ENCODE measurements at places on chromosomes 4 and X. TPM values are rescaled to one million over a fixed set of nuclear protein-coding genes. Genes with fewer than 3 reads are reported as not detected.
A peak's percentile ranks its signal among the peaks of the same experiment; 100 is the strongest.

DUSP9 gene
- total RNA-seq = 0.49 TPM

SMIM10 gene
- 1.5 TPM for total RNA-seq

DKC1 gene
- 28.5 TPM for total RNA-seq

COL4A6 gene
- total RNA-seq = 1.8 TPM

USP38 gene
- 39.7 TPM for total RNA-seq

MAOA gene
- 307 TPM for total RNA-seq

MAGEA12 gene
- not detected for total RNA-seq

FBXL5 gene
- total RNA-seq = 43.4 TPM

GRCh38 chrX:136711147-136711546 lies 63.2 kb downstream of the CD40LG start:
- DNase-seq = peak; percentile 27

DNA sequence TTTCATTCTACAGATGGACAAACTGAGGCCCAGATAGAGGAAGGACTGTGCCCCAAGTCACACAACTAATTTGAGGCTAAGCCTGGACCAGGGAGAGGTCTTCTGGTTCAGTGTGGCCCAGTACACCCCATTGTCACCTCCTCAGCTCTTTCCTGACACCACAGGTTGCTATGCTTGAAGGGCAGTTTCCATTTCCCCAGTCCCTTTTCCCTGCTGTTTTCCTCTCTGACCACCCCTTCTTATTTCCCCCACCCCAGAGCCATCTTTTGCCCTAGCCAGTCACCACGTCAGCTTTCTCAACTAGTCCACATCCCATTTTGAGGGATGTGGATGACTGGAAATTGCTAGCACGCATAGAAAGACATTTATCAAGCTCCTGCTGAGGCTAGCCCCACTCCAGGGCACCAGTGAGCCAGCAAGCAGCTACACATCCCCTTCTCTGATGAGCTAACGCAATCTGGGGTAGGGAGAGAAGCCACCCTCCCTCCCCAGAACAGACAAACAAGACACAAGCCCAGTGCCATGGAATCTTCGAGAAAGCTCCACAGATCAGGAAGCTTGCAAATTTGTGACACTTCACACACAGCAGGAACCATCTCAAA lies 1.3 kb downstream of the GABRE start:
- no peak for DNase-seq

- no peak for DNase-seq
These were observed 9.2 kb upstream of the CITED1 start for GRCh38 chrX:72314881-72315280.

DNA sequence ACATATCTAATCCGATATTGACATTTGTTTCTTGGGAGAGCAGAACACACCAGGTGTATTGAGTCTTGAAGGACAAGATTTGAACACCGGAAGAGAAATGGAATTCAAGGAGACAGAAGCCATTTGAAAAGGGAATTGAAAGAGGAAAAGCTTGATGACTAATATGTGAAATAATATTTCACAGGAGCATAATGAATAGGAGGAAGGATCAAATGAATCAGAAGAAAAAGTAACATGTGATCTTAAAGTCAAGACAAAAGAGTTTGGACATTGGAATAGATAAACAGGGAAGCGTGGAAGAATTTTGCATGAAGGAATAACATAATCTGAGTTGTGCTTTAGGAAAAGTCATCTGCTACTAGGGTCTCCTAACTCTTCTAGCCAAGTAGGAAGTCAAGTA lies 145.5 kb upstream of the PDHA2 start:
- no peak for DNase-seq

GRCh38 chr4:150680651-150681050 lies 98.7 kb downstream of the MAB21L2 start:
- no peak for DNase-seq

DNA sequence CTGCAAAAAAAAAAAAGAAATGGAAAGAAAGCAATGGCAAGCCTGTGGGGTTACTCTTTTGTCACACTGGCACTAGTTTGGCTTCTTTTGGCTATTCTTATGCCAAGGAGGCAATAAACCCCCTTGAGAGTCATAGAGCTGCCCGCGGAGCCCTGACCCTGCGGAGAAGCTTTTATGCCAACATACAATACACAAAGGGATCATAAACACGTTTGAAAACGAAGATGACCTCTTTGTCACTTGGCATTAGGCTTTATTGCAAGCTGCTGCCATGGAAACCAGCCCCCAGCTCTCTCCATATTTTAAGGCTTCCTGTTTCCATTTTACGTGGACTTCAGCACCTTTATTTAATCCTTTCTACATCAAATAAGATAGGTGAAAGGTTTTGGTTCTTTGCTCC lies 7.6 kb downstream of the NEUROG2 start:
- DNase-seq = no peak

GRCh38 chrX:13983734-13984133 lies 46.0 kb downstream of the GEMIN8 start:
- no peak for DNase-seq

DNA sequence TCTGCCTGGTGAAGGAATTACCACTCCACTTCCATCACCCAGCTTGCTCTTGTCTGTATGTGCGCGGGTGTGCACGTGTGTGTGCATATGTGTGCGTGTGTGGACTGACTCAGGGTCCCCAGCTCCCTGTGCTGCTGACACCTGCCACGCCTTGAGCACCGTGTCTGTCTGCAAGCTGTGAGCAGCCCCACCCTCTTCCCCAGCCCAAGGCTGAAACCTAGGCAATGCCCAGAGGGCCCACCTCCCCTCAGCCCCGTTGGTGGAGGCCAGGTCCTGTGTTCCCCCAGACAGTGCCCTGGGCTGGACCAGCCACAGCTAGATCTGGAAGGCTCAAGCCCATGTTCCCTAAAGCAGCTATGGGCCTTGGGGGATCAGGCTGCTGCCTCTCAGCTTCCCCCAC lies 2.0 kb upstream of the CCNQ start:
- no peak for DNase-seq

DNA sequence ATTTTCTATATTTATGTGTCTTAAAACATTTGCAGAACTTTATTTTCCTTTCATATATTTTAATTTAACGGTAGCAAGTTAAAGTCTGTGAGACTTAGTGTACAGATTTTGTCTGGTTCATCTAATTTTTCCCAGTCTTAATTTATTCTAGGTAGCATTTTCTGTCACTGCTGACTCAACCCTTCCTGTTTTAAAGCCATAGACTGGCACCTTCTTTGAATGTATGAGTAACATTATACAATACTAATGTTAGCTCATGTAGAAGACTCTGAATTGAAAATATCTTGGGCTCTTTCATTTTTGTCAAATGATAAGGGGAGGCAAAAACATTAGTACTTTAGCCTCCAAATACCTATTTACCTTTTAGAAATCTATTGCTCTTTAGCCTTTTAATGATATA lies 43.6 kb downstream of the BLTP1 start:
- no peak for DNase-seq

DNA sequence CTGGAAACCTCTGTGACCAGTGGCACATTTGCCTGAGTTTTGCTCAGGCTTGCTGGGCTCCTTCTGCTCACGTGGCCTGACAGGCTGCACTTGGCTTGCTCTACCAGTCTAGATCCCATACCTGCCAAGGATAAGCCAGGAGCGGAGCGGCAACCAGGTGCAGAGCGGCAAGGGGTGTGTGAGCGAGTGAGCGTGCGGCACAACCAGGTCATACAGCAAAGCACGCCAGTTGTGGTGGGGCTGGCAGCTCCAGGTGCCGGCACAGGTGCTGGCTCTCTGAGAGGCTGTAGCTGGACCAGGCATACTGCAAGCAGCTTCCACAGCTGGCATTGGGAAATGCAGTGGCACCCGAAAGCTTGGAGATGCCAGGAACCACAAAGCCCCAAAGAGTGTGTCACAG lies 1495.1 kb downstream of the PCDH7 start:
- no peak for DNase-seq

- DNase-seq = no peak
These were observed 21.8 kb downstream of the STOX2 start for GRCh38 chr4:183926950-183927349.

- peak; percentile 23 for DNase-seq
These were observed 1.2 kb downstream of the USP46 start for GRCh38 chr4:52657618-52658501.

DNA sequence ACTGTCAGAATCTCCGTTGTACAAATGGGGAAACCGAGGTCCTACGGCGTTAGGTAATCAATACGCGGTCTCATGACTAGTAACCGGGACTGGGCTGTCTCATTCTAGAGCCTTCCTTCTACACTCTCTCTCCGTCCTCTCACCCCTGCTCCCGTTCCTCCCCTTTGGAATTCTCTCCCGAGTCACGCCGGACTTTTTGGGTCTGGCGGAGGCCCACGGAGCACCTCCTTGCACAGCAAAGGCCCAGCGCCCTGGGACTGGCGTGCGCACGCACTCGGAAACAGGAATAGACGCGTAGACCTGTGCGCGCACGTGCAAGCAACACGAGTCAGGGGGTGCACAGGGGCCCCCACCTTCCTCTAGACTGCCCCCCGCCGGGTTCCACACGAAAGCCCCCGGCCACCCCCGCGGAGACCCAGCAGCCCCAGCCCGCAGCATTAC lies 361 bp downstream of the QDPR start:
- peak; percentile 58 for DNase-seq

- no peak for DNase-seq
These were observed 61.2 kb downstream of the MOSPD2 start for GRCh38 chrX:14934423-14934822.

GRCh38 chrX:124407226-124407625 lies 60.9 kb downstream of the SH2D1A start:
- DNase-seq = no peak

GRCh38 chr4:95499291-95499696 lies 49.5 kb downstream of the UNC5C start:
- DNase-seq = no peak

- no peak for DNase-seq
These were observed 999 bp upstream of the CTBP1 start for GRCh38 chr4:1249731-1250526.

GRCh38 chr4:148060264-148061140 lies 328.6 kb downstream of the ARHGAP10 start:
- peak; percentile 31 for DNase-seq

- DNase-seq = no peak
These were observed 19.3 kb downstream of the JAKMIP1 start for GRCh38 chr4:6180841-6181631.

Measured in colonic mucosa (tissue), 4 donors.